ENCODE measurements at places on chromosomes 12 and 14.

- no peak for DNase-seq
These were observed 69.4 kb downstream of the CD163L1 start for GRCh38 chr12:7374423-7375144.

GRCh38 chr12:89349814-89350213 is 2.5 kb downstream of the DUSP6 start:
- no peak for DNase-seq

GRCh38 chr12:116077431-116077830 is 200.1 kb downstream of the MED13L start:
- DNase-seq = no peak

GRCh38 chr14:66240105-66240504 is 246.1 kb upstream of the CCDC196 start:
- DNase-seq = no peak

DNA sequence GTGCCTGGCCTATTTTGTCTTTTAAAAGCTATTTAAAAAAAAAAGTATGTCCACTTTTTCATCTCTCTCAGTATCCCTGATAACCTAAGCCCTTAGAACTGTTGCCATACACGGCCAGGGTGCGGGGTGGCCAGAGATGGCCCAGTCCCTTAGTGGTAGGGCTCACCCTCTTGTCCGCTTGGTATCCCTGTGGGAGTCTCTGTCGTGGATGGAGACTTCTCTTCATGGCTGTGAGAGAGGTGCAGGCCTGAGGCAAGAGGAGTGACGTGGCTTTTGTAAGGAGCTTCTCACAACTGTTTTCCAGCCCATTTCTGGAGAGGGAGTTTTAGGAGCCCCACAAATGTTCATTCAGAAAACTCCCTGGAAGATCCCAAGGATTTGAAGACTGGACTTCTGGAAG is 26.8 kb downstream of the XRCC3 start:
- no peak for DNase-seq

DNA sequence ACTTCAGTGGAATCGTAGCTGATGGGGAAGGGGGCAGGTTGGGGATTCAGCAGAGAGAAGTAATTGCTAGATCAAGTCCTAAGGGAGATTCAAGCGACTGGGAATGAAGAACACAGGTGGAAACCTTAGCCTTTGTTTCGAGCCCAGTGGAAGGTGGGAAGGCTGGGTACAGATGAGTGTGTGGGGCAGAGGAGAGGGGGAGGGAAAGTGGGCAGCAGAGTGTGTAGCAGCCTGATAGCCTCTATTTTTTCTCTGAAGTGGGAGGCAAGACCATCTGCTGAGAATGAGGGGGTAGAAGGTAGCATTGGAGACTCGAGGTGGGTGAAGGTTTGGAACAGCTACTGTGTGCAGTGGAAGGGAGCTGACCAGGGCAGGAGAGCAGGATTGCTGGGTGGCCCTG is 91.0 kb downstream of the ADCK1 start:
- DNase-seq = no peak

DNA sequence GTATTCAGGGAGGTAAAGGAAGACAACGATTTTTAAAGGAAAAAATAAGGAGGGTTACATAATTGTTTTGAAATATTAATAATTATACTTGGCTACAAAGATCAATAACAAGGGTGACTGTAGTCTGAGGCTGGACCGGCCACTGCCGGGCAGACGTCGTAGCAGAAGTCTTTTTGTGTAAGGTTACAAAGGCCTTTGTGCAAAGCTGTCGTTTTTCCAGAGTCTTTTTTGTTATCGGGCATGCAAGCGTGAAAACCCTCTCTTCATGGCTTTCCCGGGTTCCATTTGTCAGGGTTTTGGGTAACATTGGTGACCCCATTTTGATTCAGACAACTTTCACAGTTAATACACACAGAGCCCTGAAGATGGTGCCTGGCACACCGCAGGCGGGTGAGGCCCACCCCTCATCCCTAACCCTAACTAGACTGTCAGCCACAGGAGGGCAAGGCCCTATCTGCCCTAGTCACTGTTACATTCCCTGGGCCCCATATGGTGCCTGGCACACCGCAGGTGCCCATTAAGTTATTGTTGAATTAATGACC is 31.3 kb downstream of the RILPL1 start:
- no peak for DNase-seq

DNA sequence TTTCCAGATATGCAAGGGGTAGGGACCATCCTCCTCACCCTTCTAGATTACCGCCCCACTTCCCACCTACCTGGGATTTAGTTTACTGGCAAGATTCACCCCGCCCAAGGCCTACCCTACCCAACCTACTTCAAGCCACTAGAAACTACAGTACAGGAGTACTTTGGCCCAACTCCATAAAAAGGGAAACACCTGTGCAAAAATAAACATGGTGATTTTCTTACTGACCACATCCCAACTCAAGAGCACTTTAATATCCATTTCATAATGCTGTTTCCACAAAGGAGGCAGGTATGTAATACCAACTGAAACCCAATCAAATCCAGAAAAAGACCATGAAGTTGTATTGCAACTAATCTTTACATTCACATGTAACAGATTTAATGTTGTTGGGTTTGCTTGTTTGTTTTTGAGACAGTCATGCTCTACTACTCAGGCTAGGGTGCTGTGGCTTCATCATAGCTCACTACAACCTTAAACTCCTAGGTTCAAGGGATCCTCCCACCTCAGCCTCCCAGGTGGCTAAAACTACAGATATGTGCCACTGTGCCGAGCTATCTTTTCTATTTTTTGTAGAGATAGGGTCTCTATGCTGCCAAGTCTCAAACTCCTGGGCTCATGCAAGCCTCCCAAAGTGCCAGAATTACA is 41.7 kb upstream of the RAP1B start:
- no peak for DNase-seq

DNA sequence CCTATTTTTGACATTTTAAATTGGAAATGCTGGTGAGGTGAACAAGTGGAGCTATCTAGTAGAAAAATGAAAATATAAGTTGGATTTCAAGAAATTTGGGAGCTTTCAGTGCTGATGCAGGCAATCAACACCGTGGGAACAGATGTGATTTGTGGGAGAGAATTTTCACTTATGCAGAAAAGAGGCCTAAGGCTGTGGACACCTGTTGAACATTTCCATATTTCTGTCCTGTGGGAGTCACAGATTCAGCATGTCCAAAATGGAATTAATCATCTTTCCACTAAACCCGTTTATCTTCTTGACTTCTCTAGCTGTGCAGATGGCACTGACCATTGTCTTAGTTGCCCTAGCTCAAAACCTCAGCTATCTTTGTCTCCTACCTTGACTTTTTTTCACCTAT is 2.5 kb upstream of the GPATCH2L start:
- DNase-seq = no peak

All from NCI-H1417 treated with DMSO at 0.1 percent for 48 hours (cell line).